ENCODE measurements at places on chromosomes 16 and 17. TPM values are rescaled to one million over a fixed set of nuclear protein-coding genes. Genes with fewer than 3 reads are reported as not detected.

TEX14 gene
- total RNA-seq = 0.48 TPM

MYH8 gene
- total RNA-seq = not detected

OR1F1 gene
- total RNA-seq = not detected

RASL10B gene
- 31.7 TPM for total RNA-seq

NAGPA gene
- total RNA-seq = 15.3 TPM

SPATA22 gene
- not detected for total RNA-seq

LIMD2 gene
- total RNA-seq = 145 TPM

C1QTNF8 gene
- 0.30 TPM for total RNA-seq

PDE6G gene
- total RNA-seq = 0.45 TPM

NME2 gene
- total RNA-seq = 545 TPM

CCT6B gene
- total RNA-seq = 2.5 TPM

ASPHD1 gene
- total RNA-seq = 2.8 TPM

HASPIN gene
- 22.9 TPM for total RNA-seq

DNASE1L2 gene
- total RNA-seq = 2.6 TPM
